ENCODE measurements at places on chromosomes 4 and X.

GRCh38 chr4:181594188-181594587 is 649.0 kb upstream of the TENM3 start:
- DNase-seq: no peak

- no peak for DNase-seq
Measured at GRCh38 chr4:52529983-52530382, 129.1 kb downstream of the USP46 start.

DNA sequence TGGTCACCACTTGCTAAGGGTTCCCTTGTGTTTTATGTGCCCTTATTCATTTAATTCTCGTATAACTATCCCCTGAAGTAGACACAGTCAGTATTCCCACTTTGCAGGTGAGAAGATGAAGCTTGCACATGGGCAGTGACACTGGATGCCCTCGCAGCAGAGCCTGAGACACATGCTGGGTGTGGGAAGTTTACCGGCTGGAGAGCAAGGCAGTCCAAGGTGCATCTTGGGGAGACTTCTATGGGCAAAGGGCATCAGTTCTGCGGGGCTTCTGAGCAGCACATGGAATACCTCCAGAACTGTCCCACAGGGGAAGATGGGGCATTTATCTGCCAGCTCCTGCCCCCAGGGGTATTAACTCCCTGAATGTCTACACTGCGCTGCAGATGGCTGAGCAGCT is 92.2 kb downstream of the SLC2A9 start:
- DNase-seq: no peak

GRCh38 chrX:53666171-53666570 is 20.3 kb downstream of the HUWE1 start:
- no peak for DNase-seq

- DNase-seq: no peak
Measured at GRCh38 chr4:31366041-31366440, 645.9 kb downstream of the PCDH7 start.

Measured in NCI-H2171 (cell line).